ENCODE measurements at places on chromosomes 3 and 15.

GRCh38 chr3:14814411-14814871, 4.3 kb upstream of the FGD5 start:
- DNase-seq, result no peak

GRCh38 chr3:46931631-46932331, 44.8 kb downstream of the CCDC12 start:
- no peak for DNase-seq

- DNase-seq, result no peak
Measured at GRCh38 chr3:153041181-153041580, 120.8 kb upstream of the RAP2B start.

DNA sequence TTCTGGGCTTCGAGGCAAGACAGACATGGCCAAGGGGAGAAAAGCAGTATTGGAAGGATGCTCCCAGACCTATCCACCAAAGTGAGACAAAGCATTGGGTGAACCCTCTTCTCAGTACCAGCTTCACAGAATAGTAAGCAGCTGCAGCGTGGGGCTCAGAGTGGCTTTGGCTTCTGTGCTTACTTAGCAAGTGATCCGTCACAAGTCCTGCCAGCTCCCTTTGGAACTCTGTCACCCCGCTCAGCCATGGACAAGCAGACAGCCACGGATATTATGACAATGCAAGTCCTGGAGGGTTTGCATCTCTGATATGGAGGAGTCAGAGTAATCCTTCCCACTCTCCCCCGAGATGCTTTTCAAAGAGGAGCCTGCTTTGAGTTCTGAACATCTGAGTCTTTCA, 90.8 kb downstream of the SLCO3A1 start:
- no peak for DNase-seq

DNA sequence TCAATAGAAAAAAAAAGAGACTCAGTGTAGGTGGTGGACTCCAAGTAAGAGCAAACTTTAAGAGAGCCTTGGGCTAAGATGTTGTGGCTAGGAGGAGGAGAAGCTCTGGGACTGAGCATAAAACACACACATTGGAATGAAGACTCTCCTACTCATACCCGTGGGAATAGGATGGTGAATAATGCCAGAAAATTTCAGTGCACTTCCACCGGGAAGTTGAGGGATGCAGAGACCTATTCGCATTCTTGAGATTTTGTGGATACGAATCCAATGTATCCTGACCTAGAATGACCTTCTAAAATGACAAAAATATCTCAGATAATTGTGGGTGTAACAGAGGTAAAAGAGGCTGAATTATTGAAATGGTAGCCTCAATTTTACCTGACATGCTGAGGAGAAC, 388.7 kb upstream of the SGO1 start:
- no peak for DNase-seq

DNA sequence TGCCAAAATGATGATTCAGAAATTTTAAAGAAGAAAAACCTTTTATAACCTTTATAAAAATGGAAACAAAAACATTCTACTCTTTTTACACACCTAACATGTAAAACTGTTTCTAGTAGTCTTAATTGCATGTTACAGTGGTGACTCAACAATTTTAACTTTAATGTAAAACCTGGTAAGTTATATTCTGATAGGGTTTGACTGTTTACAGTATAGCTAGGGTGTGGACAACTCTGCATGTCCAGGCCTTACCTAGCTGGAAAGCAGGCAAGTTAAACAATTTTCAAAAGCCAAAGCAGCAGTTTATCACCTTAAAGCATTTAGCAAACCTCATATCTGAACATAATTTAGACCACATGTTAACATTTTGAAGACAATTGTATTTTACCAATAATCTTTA, 328.5 kb downstream of the NEK10 start:
- DNase-seq, result no peak

GRCh38 chr3:48356419-48356818, 15.6 kb upstream of the FBXW12 start:
- no peak for DNase-seq

- no peak for DNase-seq
Measured at GRCh38 chr15:66646308-66646707, 55.7 kb upstream of the SMAD6 start.

- no peak for DNase-seq
Measured at GRCh38 chr15:98528046-98528725, 120.2 kb upstream of the IGF1R start.

DNA sequence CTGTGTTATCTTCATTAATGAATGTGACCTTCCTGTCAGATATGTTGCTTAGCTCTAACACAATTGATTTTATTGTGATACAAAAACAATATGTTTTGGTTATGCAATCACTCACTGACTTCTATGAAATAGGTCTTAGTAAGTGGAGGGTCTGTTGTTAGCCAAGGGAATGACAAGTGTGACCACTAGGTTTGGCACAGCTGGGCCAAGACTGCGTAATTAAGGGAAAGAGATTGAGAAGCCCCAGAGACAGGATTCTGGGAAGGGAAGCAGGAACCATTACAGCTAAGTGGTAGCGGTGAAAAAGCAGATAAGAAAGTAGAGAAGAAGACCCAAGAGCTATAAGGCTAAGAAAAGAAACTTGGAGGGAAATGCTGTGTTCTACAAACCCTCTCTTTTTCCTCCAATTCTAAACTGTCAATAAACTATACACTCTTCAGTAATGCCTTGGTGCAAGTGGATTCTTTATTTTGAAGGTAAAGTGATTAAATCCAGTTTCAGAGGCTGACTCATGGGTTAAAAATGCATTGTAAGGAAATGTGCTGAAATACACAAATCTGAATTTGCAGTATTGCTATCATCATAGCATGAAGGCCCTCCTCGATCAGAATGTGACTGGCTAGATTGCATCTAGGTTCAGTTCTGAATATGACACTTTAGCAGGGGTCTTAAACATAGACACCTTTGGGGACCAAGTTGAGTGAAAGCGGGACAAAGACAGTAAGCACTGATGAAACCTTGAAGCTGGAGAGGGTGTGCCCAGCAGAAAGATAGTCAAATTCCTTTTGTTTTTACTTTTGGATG, 26.1 kb downstream of the KCNMB2 start:
- DNase-seq, result no peak

DNA sequence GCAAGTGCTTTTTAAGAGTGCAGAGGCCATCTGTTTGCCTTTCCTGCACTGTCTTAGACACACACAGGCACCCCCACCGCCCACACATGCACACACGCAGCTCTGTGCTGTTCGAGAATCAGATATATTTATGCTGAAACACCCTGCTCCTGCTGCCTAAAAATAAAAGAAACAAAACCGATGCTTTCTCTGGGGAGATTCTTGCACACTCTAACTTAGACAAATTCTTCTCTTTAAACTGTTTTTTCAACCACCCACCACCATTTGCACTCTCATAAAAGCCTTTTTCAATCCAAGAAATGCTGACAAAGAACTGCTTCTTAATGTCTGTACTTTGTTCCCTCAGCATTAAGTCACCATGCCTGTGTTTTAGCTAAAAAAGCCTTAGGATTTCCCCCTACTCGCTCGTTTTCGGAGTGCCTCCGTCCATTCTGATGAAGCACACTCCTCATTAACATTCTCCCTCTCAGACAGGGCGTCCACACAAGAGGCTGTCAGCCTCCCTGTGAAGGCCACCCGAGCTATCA, 26.2 kb downstream of the SLC12A8 start:
- no peak for DNase-seq

GRCh38 chr15:68335251-68335650, 57.7 kb downstream of the FEM1B start:
- DNase-seq, result no peak

DNA sequence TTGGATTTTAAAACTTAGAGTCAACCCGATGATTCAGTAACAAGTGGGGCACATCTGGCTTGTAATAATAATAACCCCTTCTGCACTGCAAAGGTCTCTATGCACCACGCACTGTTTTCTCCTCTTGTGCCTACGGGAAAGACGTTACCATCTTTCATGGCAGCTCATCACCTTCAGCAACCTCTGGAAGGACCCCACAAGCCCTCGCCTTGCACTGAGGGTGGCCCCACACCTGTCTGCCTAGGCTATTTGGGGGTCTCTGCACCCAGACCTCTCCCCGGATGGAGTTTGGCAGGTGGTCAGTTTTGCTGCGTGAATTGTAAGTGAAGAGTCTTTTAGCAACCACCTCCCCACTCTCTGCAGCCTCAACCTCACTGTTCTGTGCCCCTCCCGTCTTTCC, 138.6 kb upstream of the MEF2A start:
- DNase-seq, result no peak

GRCh38 chr15:59396211-59396610, 23.5 kb upstream of the MYO1E start:
- no peak for DNase-seq

GRCh38 chr3:59186725-59187124, 136.9 kb upstream of the CFAP20DC start:
- DNase-seq, result no peak

DNA sequence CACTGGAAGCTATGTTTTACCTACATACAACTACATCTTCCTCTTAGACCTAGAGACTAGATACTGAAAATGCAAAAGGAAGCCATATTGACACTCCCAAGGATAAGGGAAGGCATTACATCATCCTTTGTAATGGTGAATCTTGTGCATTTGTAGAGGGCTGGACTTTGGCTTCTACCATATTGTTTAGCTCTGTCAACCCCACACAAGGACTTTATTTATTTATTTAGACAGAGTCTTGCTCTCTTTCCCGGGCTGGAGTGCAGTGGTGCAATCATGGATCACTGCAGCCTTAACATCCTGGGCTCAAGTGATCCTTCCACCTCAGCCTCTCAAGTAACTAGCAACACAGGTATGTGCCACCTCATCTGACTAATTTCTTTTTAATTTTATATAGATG, 331.5 kb upstream of the TPRG1 start:
- no peak for DNase-seq

- no peak for DNase-seq
Measured at GRCh38 chr15:83538682-83539081, 91.5 kb downstream of the SH3GL3 start.

- DNase-seq, result no peak
Measured at GRCh38 chr3:190747571-190747970, 114.9 kb downstream of the GMNC start.

- DNase-seq, result no peak
Measured at GRCh38 chr3:153138276-153139210, 23.5 kb upstream of the RAP2B start.

- no peak for DNase-seq
Measured at GRCh38 chr3:16790432-16791400, 94.0 kb upstream of the PLCL2 start.

DNA sequence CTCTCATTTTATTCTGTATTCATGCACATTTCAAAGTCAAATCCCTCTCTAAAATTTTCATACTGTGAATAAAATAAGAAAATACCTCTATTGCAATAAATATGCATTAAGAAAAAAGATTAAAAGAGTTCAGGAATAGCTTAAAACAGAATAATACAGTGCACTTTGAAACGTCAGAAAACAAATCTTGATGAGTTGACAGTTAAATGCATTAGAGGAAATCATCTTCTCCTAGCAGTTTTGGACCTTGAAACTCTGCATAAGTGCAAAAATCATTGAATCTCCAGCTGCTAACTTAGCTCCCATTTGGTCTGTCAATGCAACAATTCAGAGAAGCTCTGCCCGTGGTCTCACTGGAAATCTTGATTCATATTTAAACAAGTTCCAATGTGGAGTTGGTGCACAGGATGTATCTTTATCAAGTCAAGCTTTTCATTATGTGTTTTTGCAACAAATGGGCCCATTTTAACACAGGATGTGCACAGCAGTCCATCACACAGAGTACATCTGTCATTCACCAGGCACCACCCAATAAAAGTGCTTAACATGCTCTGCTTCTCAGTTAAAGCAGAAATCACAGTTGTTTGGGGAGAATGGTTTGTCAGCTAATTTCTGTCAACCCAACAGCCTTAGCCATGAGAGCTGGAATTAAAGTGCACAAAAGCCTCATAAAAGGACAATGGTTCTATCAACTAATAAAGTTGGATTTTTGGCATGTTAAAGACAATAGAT, 98.8 kb upstream of the ARRDC4 start:
- no peak for DNase-seq

- DNase-seq, result no peak
Measured at GRCh38 chr15:68220489-68220888, 9.0 kb downstream of the CLN6 start.

GRCh38 chr3:134928819-134929218, 133.8 kb downstream of the EPHB1 start:
- DNase-seq, result no peak

DNA sequence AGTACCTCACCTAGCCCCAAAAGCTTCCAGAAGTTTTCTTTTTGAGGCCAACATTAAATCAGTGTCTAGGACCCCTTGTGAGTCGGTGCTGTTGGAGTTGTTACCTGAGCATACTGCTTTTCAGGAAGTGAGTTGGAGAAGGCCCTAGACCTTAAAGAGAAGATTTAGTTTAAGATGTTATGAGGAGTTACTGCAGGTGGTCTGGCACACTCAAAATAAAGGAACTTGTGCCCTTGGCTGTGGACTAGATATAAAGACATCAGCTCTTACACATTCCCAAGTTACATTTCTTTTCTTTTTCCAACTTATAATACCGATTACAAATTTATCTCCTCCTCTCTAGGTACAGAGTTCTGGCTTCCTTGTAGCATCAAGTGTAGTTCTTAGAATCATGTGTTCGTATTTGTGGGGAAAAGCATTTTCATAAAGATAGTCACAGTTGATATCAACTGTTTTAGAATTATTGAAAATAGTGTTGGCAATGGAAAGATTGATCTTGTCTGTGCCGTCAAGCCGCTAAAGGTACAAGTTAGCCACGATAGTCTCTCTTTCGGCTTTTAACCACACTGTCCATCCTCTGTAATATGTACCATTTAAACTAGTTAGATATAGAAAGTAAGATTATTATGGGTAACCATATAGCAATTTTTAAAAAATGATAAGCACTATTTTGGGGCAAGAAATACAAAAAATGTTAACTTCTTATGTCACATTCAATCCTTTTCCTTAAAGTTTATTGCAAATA, 8.6 kb downstream of the ZIC1 start:
- DNase-seq, result no peak

DNA sequence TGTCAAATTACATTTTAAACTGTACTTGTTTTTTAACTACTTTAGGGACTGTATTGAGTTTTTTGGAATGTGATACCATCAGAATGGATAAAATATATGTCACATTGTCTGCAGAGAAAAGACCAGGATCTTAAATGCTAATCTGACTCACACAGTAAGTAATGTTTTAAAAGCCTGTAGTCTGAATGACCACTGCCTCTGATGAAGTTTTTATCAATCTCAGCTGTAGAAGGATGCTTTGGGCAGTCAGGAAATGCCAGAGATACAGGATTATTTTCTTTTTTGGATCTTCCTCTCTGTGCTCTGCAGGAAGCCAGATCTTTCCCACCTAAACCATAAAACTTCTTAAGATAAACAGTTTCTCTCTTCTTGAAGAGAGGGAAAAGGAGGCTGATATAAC, 73.1 kb upstream of the PRTG start:
- DNase-seq, result no peak

DNA sequence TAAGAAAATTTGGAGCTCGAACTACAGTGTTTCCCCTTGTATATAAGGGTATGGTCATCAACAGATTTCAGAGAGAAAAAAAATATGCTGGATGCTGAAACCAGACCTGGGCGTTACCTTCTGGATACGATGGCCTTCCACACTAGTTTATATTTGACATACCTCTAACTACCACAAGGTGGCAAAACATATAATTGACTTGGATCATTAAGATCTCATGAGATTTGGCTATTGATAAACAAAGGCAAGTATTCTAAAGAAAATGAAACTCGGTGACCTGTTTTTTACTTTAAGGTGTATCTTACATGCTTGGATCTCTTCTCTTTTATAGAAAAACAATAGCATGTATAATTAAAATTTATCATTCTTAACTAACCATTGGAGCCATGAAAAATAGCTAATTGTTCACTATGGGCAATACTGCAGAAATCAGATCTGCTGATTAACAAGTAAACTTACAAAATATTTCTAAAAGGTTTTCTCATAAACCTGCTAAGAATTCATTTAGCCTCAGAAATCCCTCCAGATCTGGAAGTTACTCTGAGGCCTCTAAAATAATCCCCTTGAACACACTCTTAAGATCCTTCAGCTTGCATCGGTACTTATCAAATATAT, 300.6 kb upstream of the KCNH8 start:
- DNase-seq, result no peak
